ENCODE measurements at places on chromosomes 2 and 18.

GRCh38 chr2:620471-621302 lies 56.5 kb downstream of the TMEM18 start:
- no peaks in the 10 kb centered on the region for H3K4me1 ChIP-seq
- no peak overlapping the region for H3K4me3 ChIP-seq
- DNase-seq = no peak
- H3K36me3 ChIP-seq = no peaks in the 10 kb centered on the region
- no peak overlapping the region for H3K27ac ChIP-seq
- no peaks in the 10 kb centered on the region for H3K27me3 ChIP-seq

DNA sequence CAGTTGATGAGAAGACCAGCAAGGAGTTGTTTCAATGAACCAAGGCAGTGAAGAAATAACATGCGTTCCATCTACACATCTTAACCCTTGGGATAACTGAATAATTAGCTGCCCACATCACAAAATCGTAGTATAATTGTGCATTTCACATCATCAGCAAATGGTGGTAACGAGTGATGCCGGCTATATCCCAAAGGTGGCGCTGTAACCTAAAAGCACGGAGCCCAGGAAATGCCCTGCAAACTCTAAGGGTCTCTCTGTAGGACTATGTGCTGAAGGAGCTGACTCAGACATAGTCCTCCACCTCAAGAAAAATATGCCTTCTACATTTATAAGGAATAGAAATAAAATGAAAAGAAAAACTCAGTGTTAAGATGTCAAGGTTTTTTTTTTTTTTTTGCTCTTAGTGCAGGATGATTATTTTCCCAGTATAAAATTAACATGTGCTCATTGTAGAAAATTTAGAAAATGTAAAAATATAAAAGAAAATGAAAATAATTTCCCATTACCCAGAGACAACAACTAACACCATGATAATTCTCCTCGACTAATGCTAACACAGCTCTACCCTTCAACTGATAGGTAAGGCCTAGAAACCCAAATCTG lies 23.1 kb upstream of the DSG3 start:
- no peaks in the 10 kb centered on the region for H3K27me3 ChIP-seq
- no peaks in the 10 kb centered on the region for H3K36me3 ChIP-seq
- H3K4me1 ChIP-seq = no peaks in the 10 kb centered on the region
- H3K27ac ChIP-seq = no peak overlapping the region

DNA sequence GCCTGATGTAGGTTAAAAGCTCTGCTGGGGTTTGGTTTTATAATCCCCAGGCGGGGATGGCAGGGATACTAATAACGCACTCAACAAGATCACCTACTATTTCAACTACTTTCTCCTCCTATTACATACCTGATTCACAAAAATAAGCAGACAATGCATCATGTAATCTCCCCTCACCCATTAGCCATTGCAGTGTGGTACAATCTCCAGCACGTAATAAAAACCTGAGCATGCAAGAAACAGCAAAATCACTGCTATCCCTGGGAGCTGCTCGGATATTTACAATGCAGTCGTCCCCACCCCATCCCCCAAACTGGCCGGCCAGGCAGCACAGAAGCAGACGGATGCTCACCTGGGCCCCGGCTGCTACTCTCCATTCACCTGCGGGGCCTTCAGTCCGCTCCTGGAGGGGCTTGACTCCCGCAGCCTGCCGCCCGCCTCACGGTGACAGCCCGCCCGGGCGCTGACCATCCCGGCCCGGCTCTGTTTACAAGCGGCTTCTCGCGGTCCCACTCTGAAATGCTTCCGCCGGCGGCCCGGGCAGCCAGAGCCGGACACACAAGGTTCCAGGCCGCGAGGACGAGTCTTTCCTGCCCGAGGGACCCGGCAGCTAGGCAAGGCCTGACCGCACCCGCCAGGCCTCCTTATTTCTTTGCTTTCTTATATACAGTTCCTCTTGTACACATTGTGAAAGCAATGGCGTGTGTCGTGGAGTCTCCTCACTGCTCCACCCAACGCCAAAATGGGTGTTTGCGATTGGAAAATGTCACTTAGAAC lies at the start of gene PLEKHM3:
PLEKHM3 (minus strand) TSS at position 491 of the 777 bp plus-strand sequence. CDS start 23,888 bp downstream, outside the sequence.
- peak within 1 kb of the TSS; percentile 54 for H3K4me3 ChIP-seq
- H3K4me1 ChIP-seq = no peaks in the 10 kb centered on the region
- H3K36me3 ChIP-seq = no peaks in the 10 kb centered on the region
- peak within 1 kb of the TSS; percentile 73 for H3K27ac ChIP-seq
- no peaks in the 10 kb centered on the region for H3K27me3 ChIP-seq

DNA sequence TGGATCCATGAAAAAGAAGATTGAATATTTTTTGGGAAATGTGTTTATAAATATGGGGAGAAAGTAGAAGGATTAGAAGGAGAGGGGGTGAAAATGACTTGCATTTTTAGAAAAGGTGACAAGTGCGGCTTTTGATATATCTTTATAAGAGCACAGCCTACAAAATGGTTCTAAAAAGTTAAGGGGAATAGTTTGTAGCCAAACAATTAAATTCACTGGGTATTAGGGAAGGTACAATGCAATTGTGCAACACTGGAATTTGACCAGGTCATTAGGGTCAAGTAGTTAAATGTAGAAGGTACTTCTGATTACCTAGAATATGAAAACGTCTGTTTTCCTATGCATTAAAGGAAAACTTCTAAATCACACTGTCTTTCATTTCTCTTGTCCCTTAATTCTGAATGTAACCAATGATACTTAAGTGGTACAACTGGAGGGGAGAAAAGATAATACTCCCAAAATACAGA lies 44.5 kb upstream of the SERTAD2 start:
- no peaks in the 10 kb centered on the region for H3K36me3 ChIP-seq
- no peak overlapping the region for H3K27ac ChIP-seq
- H3K27me3 ChIP-seq = no peaks in the 10 kb centered on the region
- H3K4me1 ChIP-seq = no peaks in the 10 kb centered on the region
- no peak overlapping the region for H3K4me3 ChIP-seq
- no peak for DNase-seq

GRCh38 chr2:26581266-26581990 lies 59.7 kb downstream of the CIB4 start:
- H3K36me3 ChIP-seq = no peaks in the 10 kb centered on the region
- no peak for DNase-seq
- no peak overlapping the region for H3K4me3 ChIP-seq
- no peaks in the 10 kb centered on the region for H3K27me3 ChIP-seq
- H3K27ac ChIP-seq = no peak overlapping the region

- H3K4me1 ChIP-seq = no peaks in the 10 kb centered on the region
- no peaks in the 10 kb centered on the region for H3K27me3 ChIP-seq
- no peak overlapping the region for H3K27ac ChIP-seq
- H3K36me3 ChIP-seq = no peaks in the 10 kb centered on the region
These were observed 147.8 kb downstream of the TMEM18 start for GRCh38 chr2:529424-529823.

GRCh38 chr2:138079976-138080375 lies 115.7 kb downstream of the HNMT start:
- no peaks in the 10 kb centered on the region for H3K36me3 ChIP-seq
- no peaks in the 10 kb centered on the region for H3K4me1 ChIP-seq
- no peak overlapping the region for H3K4me3 ChIP-seq
- H3K27me3 ChIP-seq = no peaks in the 10 kb centered on the region
- H3K27ac ChIP-seq = no peak overlapping the region

DNA sequence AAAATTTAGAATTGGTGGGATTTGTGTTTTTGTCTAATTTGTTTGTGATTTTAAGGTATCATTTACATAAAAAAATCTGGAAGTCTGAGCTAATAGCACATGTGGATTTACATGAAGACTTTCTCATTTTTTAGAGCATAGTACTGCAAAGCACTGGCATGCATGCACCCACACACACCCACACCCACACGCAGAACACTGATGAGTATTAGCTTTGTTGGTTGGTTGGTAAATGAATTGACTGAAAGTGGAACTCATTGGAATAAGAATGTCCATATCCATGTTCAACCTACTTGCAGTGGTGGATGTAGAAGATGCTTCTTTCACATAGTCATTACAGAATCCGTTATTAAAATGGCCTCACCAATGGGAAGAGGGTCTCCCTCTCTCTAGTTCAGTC lies 475.8 kb downstream of the PLCL1 start:
- no peak for DNase-seq
- no peak overlapping the region for H3K4me3 ChIP-seq
- no peaks in the 10 kb centered on the region for H3K36me3 ChIP-seq
- H3K27ac ChIP-seq = no peak overlapping the region

- H3K4me3 ChIP-seq = no peak overlapping the region
- H3K27ac ChIP-seq = no peak overlapping the region
- no peaks in the 10 kb centered on the region for H3K27me3 ChIP-seq
- DNase-seq = no peak
- no peaks in the 10 kb centered on the region for H3K36me3 ChIP-seq
These were observed 285.1 kb downstream of the SS18 start for GRCh38 chr18:25805323-25805722.

DNA sequence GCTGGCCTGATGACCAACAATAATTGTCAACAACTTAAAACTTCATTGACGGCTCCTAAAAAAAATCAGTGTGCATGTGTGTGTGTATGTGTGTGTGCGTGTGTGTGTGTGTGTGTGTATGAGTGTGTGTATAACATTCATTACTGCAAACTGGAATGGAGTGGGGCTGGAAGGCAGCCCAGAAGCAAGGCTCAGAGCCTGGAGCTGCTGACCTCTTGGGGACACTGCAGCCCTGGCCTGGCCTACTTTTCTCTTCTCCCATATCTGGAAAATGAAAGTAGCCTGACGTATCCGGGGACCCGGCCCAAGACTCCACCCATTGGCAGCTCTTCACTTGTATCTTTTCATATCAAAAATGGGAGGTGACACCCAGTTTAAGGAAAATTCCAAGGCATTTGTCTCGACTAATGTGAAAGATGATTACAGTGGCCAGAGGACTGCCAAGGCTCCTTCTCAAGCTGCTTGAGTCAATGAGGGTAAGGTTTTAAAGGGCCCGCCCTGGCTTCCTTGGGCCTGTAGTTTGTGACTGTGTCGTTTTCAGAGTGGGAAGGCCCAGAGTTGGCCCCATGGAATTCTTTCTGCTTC lies 72.4 kb upstream of the IL1R1 start:
- no peak overlapping the region for H3K4me3 ChIP-seq
- no peaks in the 10 kb centered on the region for H3K27me3 ChIP-seq
- no peaks in the 10 kb centered on the region for H3K4me1 ChIP-seq
- no peak for DNase-seq
- H3K36me3 ChIP-seq = no peaks in the 10 kb centered on the region
- H3K27ac ChIP-seq = peak overlapping the region; percentile 51

DNA sequence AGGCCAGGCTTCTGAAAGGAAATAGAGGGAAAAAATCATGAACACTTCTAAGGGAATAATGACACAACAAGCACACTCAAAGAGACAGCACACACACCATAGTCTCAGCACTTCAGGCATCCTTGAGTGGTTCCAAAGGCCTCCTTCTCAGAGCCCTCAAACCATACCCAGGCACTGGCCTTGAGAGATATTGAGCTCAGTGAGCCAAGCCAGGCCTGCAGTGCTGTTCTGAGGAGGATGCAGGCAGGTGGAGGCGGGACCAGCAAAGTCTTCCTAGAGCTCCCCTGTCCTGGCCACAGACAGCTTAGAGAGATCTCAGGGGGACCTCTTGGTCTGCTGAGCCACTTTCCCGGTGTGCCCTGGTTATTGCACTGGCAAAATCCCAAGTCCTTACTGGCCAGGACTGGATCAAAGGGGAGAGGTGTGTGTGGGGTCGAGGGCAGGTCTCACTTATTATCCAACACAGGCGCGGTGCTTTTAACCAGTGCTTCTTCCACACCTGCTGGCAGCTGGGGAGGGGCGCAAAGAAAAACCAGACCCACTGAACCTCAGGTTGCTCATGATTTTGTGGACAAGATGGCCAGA lies 86.8 kb upstream of the HAAO start:
- no peak overlapping the region for H3K4me3 ChIP-seq
- no peak for DNase-seq
- no peaks in the 10 kb centered on the region for H3K27me3 ChIP-seq

GRCh38 chr2:100124761-100125160 lies 17.6 kb downstream of the AFF3 start:
- no peak overlapping the region for H3K27ac ChIP-seq
- no peaks in the 10 kb centered on the region for H3K36me3 ChIP-seq
- no peaks in the 10 kb centered on the region for H3K27me3 ChIP-seq
- H3K4me3 ChIP-seq = no peak overlapping the region
- H3K4me1 ChIP-seq = no peaks in the 10 kb centered on the region
- no peak for DNase-seq

All from prostate gland (tissue), 2 donors.